Right lung (tissue), 10 donors: ENCODE measurements at places on chromosomes 16 and 17. TPM values are rescaled to one million over a fixed set of nuclear protein-coding genes. Genes with fewer than 3 reads are reported as not detected.

DNA sequence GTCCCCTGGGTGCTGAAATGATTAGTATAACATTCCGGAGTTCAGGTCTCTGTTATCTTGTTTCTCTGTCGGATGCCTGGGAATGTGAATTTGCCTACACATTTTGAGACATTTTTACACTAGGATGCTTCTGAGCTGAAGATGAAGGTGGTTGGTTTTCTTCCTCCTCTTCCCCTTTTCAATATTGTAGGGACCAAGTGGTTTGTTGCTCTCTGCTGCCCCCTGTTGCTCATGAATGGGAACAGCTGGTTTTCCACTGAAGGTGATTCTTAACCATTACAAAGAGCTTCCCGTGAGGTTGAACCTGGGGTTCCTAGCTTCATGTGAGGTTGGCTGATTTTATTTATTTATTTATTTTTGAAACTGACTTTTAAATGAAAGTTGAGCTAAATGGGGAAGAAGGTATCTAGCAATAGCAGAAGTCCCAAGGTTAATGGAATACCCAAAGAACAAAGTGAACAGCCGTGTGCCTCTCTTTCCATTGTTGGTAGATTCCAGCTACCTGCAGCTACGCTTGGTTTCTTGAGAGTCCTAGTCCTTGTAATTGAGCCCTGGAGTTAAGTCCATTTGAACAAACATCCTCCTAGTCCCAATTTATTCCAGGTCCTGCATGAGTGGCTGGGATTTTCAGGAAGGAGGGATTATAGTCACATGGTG is 983.9 kb upstream of the EEF2KMT start:
- no peak for DNase-seq

The CALB2 gene
- not detected for polyA plus RNA-seq

- DNase-seq = no peak
Measured at GRCh38 chr17:19361326-19361725, 1.2 kb downstream of the B9D1 start.

GRCh38 chr16:6616746-6617145 is 715.9 kb upstream of the RBFOX1 start:
- no peak for DNase-seq

GRCh38 chr16:53061701-53062159 is 6.9 kb downstream of the CHD9 start:
- no peak for DNase-seq
